BJ (cell line): ENCODE measurements at places on chromosomes 6 and 20. TPM values are rescaled to one million over a fixed set of nuclear protein-coding genes. Genes with fewer than 3 reads are reported as not detected.

Gene GSTA2
- polyA plus RNA-seq = not detected in 2 replicates

Gene LGSN
- polyA plus RNA-seq = not detected in 2 replicates

Gene DUSP15
- polyA plus RNA-seq = 0.09 TPM in 1 of 2 replicates, not detected in the other

Gene MCCD1
- not detected in 2 replicates for polyA plus RNA-seq

Gene OTOR
- not detected in 2 replicates for polyA plus RNA-seq

DNA sequence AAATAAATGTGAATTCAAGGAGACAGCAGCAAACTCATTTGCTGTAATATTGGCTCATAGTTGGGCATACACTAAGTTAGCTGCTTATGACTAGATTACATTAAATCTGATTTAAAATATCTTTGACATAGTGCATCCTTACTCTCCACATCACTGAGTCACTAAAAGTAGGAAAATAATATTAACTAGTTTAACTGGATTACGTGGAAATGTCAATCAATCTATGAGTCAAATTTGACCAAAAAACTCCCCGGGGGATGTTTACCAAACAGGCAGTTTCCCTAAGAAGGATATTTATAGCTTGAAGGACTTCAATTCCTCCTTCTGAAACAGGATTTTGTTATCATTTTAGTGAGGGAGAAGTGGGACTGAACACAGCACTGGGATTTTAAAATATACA lies 366.5 kb downstream of the ESR1 start:
- DNase-seq = no peak

GRCh38 chr20:57291694-57292093 lies 25.3 kb upstream of the BMP7 start:
- DNase-seq = no peak

DNA sequence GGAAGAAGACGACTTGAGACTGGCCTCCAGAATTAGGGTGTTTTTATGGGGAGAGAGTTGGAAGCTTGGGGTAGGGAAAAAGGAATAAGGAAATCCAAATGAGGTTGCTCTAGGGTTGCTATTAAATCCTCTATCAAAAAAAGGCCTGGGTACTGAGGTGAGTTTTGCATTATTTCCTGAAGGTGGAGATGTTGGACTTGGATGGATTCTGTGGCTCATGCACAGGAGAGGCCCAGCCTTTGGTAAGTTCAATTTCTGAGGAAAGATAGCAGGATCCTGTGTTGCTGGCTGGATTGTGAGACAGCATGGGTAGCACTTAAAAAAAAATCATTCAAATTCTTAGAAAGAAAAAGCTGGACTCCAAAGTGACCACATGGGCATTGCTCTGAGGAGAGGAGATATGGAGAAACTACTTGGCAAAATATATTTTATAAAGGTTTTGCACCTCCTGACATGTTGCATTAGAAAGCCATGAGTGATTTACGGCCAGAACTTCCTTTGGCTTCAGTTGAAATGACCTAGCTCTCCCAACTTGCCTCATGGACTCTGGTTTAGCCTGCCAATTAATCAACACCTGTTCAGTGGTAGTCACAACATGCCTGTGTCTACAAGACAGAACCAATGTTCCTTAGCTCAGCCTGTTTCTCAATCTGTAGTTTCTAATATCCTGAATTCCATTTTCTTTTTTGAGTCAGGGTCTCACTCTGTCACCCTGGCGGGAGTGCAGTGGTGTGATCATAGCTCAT lies 152.1 kb upstream of the RALGAPA2 start:
- no peak for DNase-seq

DNA sequence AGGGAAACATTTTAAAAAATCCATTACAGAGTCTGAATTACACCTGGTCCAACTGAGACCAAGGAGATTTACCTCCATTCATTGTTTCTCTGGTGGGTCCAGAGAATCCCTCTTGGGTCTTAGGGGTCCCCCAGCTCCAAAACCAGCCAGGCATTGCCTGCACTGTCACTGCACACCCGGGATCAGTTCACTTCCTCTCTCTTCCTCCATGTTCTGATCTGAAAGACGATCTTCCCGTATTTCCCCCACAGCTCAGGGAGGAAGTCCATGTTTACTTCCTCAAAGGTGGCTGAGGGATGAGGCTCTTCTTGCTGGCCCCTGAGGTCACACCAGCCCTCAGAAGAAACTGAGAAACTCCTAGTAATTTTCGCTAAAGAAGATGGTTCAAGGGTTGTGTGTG lies 159.7 kb downstream of the BMP7 start:
- no peak for DNase-seq

DNA sequence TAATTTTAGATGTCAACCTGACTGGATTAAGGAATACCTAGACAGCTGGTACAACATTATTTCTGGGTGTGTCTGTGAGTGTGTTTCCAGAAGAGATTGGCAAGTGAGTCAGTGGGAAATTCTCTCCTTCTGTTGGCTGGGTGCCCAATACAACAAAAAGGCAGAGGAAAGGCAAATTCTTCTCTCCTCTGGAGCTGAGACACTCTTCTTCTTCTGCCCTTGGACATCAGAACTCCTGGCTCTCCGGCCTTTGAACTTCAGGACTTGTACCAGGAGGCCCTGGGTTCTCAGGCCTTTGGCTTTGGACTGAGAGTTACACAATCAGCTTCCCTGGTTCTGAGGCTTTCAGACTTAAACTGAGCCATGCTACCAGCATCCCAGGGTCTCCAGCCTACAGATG lies 7.8 kb upstream of the BTN3A1 start:
- no peak for DNase-seq

- no peak for DNase-seq
Observed at GRCh38 chr6:88619951-88620350, 343.5 kb downstream of the RNGTT start.

DNA sequence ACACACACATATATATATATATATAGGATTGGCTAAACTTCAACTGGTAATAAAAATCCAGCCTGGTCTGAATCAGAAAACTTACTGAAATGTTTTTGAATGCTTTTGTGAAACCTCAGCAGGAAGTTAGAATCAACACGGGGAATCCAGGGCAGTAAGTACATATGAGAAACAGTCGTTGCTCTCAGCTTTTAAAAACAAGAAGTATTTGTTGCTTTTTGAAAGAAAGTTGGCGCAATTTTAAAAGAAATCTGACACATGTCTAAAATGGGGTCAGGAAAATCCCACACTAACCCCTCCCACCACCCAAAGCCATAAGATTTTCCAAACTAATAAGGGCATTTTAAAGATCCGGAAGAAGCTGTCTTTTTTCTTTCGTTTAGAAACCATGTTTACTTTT lies 11.5 kb upstream of the CCDC170 start:
- DNase-seq = no peak

- no peak for DNase-seq
Observed at GRCh38 chr6:47967843-47968242, 143.2 kb downstream of the PTCHD4 start.

DNA sequence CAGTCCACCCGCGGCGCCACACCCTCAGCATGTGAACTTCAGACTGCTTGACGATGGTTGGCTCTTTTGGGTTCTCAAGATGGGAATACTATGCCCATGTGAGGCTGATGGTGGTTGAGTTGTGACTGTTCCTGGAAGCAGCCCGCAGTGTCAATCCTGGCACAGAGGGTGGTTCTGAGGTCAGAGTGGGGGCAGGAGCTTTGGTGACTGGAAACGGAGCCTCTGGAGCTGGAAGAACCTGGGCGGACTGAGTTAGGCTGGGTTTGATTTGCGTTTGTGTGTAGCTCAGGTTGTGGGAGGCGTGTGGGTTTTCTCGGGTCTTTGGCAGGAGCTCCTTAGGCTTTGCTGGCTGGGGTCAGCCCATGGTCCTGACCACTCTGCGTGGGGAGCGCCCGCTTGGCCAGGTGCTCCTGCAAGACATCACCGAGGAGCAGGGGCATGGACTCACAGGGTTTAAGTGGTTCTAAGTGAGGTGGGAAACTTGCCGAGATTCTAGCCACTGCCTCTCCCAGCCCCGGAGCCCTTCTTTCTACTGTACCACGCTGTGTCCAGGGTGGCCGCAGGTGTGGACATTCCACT lies 37.3 kb upstream of the SLC22A1 start:
- no peak for DNase-seq

DNA sequence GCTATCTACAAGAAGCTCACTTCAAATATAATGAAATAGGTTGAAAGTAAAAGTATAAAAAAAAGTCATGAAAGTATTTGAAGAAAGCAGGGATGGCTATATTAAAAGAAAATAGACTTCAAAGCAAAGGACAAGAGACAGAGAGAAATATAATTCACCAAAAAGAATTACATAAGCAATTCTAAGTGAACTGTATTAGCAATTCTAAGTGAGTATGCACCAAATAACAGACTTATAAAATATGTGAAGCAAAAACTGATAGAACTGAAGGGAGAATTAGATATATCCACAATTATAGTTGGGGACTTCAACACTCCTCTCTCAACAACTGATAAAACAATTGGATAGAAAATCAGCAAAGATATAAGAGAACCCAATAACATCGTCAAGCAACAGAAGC lies 38.8 kb upstream of the ID4 start:
- DNase-seq = no peak

DNA sequence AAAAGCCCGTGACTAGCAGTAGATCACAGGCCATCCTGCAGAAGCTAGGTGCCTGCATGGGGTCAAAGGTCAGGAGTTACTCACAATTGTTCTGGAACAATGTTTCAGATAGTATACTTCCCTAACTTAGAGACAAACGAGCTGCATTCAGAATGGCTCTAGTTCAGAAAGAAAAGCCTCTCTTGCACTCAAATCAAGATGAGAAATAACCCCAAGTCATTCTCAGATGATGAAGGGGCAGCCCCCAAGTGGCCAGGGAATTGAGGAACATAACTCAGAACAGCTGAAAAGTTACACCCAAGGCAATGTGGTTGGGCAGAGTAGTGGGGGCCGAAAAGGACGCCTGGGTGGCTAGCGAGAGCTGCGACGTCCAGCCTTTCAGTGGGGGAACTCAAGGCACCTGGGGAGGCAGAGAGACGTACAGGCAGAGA lies 27.8 kb downstream of the FYN start:
- DNase-seq = no peak

DNA sequence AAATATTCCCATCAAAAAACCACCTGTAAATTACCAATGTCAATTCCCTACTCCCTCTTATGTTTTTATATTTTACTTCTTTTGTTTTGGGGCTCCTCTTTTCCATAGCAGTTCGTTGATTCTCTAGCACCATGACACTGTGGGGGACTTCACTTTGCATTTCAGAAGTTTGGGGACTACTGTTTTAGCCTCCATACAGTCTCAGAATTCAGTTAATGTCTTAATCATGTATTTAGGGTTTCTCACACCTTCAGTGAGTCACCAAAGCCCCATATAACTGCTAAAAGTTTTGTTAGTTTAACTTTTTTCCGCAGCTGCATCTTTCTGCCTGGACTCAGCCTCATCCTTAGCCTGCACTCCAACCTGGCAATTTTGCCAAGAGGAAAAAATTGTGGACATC lies 20.7 kb upstream of the AIG1 start:
- DNase-seq = no peak

GRCh38 chr20:24834310-24834709 lies 114.8 kb upstream of the CST7 start:
- no peak for DNase-seq

DNA sequence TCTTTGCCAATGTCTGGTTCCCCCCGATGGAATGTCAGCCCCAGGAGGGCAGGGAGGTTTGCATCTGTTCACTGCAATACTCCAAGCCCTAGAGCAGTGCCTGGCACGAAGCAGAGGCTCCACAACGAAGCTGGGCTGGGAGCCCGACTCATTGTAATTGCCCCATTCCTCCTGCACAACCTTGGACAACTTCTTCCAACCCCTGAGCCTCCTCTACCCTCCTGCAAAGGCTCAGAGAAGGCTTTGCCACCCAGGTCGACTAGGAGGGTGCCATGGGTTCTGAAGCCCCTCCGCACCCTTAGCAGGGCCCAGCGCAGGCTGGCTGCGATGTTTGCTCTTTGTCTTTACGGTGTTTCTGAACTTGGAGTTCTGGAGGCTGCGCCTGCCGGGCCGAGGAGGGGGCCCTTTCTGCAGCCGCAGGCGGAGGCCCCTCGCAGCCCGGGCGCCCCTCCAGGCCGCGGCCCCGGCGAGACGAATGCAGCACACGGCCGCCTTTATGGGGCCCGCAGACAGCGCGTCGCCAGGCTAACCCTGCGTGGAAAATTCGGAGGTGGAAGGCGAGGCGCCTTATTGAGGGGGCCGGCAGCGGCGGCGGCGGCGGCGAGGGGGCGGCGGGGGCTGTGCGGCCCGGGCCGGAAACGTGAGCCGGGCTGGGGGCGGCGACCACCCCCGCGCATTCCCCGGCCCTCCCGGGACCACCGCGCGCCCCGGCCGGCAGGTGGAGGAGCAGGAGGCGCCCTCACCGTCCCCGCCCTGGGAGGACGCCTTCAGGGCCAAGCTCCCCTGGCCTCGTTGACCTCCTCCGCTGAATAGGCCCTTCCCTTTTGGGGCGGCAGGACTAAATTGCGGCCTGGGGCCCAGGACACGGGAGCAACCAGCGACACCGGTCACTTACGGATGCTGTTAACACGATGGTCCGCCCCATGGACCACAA lies 27.0 kb downstream of the SNAI1 start:
- no peak for DNase-seq

- no peak for DNase-seq
Observed at GRCh38 chr6:131159578-131159977, 24.3 kb downstream of the AKAP7 start.

- no peak for DNase-seq
Observed at GRCh38 chr6:110781522-110782214, 33.6 kb downstream of the CDK19 start.

GRCh38 chr20:58251348-58251978 lies 23.0 kb upstream of the ANKRD60 start:
- no peak for DNase-seq

DNA sequence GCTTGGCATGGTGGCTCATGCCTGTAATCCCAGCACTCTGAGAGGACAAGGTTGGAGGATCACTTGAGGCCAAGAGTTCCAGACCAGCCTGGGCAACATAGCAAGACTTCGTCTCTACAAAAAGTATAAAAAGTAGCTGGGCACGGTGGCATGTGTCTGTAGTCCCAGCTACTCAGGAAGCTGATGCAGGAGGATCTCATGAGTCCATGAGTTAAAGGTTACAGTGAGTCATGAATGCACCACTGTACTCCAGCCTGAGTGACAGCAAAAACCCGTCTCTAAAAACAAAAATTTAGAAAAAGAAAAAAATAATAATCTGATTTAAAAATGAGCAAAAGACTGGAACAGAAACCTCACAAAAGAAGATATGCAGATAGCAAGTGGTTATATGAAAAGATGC lies 279.7 kb downstream of the RNGTT start:
- DNase-seq = no peak

DNA sequence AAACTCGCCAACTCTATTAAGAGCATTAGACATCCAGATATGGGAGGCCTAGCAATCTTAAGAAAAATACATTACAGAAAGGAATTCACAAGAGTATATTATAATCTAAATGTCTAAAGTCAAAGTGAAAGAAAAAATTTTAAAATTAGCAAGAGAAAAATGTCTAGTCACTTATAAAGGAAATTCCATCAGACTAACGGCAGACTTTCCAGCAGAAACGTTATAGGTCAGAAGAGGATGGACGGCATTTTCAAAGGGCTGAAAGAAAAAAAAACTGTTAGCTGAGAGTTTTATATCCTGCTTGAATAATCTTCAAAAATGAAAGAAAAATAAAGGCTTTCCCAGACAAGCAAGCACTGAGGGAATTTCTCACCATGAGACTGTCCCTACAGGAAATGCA lies 269.0 kb downstream of the HDGFL1 start:
- DNase-seq = no peak

- DNase-seq = no peak
Observed at GRCh38 chr6:40395698-40396076, 191.5 kb downstream of the LRFN2 start.
